Chondrocyte (in vitro differentiated cells): ENCODE measurements at places on chromosomes 6 and 20.

GRCh38 chr20:49339123-49339522 lies 61.3 kb upstream of the ZNFX1 start:
- no peak for DNase-seq

- DNase-seq, result peak; percentile 79
Observed at GRCh38 chr20:64108731-64109681, 1.6 kb upstream of the NPBWR2 start.

DNA sequence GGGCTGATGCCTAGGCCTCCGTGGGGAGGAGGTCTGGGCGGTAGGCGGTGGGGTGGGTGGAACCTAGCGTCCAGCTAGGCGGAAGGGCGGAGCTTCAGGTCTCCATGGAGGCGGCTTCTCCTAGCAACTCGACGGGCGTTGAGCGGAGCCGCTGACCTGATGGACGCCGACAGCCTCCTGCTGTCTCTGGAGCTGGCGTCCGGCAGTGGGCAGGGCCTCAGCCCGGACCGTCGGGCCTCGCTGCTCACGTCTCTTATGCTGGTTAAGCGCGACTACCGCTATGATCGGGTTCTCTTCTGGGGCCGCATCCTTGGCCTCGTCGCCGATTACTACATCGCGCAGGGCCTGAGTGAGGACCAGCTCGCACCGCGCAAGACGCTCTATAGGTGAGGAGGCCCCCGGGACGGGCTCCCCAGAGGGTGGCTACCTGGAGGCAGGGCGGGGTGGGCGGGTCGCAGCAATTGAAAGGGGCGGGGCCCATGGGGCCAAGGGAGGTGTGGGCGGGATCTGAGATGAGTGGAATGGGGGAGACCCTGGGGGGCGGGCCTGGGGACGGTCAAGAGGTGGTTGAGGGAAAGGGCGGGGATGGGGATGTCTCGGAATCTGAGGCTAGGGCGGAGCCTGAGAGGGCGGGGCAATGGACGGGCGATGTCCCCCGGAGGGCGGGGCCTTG lies at the start of gene RSPH9:
Gene RSPH9, plus strand, starts transcription at position 97 of the 673 bp plus-strand sequence. Its CDS starts 63 bp downstream, at position 160.
- no peak for DNase-seq

DNA sequence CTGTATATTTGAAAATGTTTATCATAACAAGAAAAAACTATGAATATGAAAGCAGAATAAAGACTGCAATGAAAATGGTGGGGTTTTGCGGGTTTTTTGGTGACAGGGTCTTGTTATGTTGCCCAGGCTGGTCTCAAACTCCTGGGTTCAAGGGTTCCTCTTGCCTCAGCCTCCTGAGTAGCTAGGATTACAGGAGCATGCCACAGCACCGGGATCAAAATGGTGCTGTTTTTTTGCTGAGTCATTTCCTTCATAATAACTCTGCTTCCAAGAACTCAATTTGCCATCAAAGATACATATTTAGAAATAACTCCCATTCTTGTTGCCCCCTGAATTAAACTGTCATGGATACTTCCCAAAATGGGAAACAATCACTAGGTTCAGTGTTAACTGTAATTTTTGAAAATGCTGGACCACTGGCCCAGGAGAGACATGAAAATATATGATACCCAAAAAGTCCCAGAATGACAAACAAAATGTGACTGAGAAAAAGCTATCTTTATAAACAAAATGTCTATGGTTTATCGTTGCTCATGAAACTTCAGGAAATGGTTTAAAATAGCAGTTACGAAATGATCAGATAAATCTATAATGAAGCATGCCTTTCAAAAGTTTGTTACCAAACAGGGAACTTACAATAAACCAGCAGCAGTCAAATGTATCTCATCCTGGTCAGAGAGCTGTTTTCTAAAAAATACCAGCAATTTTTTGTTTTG lies 32.2 kb downstream of the ILRUN start:
- no peak for DNase-seq

GRCh38 chr6:135995545-135995898 lies 144.0 kb downstream of the PDE7B start:
- no peak for DNase-seq

- DNase-seq, result no peak
Observed at GRCh38 chr6:112833581-112834131, 486.5 kb downstream of the RFPL4B start.

GRCh38 chr6:142913036-142913510 lies 31.9 kb downstream of the HIVEP2 start:
- no peak for DNase-seq

GRCh38 chr6:101088594-101088993 lies 207.5 kb upstream of the ASCC3 start:
- no peak for DNase-seq

GRCh38 chr20:54572665-54573435 lies 97.5 kb downstream of the DOK5 start:
- DNase-seq, result no peak

DNA sequence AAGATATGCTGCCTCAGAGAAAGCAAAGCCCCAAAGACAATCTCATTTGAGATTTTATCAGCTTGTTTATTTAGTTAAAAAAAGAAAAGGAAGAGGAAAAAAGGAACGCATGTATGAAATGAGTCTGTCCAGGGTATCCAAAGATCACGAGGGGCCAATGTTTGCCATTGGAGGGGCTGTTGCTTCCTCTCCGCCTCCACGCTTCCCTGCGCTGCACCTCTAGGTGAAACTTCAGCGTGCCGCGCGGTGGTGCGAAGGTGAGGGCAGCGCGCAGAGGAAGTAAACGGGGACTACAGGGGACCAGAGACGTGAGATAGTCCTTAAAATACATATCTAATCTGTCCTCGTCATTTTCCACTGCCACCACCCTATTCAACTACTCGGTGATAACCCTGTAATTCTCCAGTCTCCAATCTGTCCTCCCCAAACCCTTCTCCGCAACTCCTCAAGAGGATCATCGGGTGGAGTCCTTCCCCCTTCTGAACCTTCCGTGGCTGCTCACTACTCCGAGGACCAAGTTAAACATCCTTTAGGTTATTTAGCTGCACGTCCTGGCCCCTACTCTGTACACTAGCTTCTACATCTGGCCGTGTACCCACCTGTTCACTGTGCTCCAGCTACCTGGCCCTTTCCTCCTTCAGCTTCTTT lies 1.1 kb upstream of the DCBLD1 start:
- DNase-seq, result no peak

GRCh38 chr6:11921751-11922150 lies 90.4 kb upstream of the HIVEP1 start:
- DNase-seq, result no peak

- no peak for DNase-seq
Observed at GRCh38 chr6:137866200-137866913, 702 bp upstream of the TNFAIP3 start.

- no peak for DNase-seq
Observed at GRCh38 chr6:157405986-157406385, 25.0 kb downstream of the ZDHHC14 start.

GRCh38 chr20:21564127-21564773 lies 50.4 kb upstream of the NKX2-2 start:
- no peak for DNase-seq

DNA sequence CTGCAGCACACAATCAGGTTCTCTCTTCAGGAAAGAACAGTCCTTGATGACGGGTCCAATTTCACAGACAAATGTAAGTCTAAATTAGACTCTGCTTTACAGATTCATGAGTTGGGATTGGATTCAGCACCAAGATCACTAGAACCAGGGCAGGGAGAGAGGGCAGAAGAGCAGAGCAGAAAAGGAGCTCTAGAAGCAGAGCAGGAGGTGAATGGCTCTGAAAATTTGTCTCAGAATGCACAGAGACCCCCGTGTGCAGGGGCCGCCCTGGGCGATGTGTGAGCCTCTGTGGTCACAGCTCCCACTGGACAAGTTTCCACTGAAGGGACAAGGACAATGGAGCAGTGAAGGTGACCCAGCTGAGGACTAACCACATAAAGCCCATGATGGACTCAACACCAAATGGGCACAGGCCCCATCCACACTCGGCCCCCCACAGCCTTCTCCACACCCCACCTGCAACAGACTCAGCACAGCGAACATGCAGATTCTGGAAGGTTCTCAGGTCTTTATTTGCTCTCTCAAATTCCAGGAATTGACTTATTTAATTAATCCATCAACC lies 3.5 kb downstream of the HLA-B start:
- no peak for DNase-seq

- no peak for DNase-seq
Observed at GRCh38 chr6:28537065-28537464, 11.4 kb downstream of the GPX5 start.

DNA sequence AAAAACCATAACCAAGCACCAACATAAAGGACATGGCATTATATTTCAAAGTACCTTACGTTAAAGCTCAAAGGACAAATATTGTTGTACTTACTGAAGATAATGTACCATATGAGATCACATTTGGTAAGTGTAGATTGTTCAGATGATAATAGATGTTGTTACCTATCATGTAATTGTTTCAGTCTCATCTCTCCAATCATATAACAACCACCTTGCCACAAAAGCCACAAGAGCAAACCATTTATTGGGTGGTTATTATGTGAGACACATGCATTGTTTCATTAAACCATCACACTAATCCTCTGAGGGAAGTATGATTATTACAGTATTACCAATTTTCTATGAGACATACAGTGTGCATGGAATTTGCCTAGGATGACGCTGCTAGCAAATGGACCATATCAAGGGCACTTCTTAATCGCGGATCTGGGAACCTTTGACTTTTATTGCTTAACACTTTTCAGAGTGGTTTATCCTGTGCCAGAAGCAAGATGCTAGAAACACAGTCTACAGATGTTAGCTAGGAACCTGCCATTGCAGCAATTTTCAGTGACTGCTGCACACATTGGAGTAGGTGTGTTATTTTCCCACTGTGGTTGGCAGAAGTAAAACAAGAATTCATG lies 149.8 kb upstream of the AKIRIN2 start:
- no peak for DNase-seq

DNA sequence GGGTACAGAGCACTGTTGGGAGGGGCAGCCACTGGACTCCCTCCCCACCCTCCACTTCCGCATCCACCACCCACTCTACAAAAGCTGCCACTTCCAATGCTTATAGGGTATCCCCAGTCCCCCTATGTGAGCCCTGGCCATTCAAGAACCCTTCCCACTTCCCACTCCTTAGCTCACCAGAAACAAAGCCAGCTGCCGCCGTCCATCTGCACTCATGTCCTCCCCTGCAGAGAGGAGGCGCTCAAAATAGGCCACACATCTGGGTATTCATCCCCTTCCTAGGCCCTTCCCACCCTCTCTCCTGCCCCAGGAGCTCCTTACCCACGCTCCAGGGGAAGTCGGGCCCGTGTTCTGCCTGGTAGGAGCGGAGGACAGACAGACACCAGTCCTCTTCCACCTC lies 6.5 kb upstream of the LY6G5C start:
- no peak for DNase-seq

DNA sequence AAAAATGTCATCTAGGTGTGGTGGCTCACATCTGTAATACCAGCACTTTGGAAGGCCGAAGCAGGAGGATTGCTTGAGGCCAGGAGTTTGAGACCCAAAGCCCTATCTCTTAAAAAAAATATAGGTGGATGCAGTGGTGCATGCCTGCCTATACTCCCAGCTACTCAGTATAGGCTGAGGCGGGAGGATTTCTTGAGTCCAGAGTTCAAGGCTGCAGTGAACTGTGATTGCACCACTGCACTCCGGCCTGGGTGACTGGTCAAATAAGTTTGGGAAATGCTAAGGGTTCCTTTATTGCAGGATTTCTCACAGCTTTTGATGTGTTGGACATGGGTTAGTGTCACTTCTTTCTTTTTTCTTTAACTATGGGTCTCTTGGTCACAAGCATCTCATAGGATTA lies 261.3 kb downstream of the PLCB1 start:
- no peak for DNase-seq

DNA sequence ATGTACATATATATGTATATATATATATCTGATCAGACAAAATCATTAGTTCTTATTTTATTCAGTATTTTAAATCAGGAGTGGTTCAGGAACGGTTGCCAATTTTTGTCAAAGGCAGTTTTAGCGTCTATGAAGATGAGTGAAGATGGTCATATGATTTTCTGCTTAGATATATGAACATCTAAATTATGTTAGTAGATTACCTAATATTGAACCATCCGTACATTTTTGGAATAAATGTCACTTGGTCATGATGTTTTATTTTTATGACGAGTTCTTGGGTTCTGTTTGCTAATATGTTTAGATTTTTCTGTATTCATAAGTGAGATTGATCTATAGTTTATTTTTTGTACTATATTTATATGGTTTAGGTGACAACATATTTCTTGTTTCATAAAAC lies 3.3 kb downstream of the TMEM244 start:
- no peak for DNase-seq

GRCh38 chr6:33672808-33673207 lies 38.7 kb downstream of the UQCC2 start:
- DNase-seq, result no peak

- DNase-seq, result no peak
Observed at GRCh38 chr6:2560140-2560818, 190.4 kb downstream of the MYLK4 start.

DNA sequence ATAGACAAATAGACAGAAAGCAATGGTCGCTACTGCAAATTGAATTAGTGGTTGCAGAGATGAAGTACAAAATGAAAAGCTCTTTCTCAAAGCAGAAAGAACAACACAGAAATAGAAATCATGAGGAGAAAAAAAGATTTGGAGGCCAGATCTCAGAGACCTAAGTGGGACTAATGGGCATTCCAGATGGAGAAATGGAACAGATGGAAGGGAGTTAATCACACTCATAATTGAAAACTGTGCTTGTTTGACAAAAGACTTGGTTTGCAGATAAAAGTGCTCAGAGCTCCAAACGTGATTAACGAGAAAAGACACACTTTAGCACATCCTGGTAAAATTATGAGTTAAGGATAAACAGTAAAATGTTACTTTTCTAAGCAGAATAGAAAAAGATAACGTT lies 58.1 kb upstream of the SNRPB2 start:
- DNase-seq, result no peak

DNA sequence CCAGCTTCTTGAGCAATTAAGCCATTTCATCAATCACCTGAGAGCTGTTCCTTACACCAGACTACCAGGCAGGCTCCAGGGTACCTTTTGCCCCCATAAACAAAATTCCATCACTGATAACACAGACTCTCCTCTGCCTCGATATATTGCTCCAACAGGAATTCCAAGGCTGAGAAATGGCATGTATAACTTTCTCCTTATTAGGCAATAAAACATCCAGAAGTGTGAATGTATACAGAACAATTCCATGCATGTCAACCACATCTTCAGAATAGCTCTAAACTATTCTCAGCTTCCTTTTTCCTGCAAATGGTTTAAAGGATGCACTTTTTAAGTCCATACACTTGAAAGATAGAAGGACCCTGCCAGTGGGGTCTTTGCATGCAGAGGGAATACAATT lies 73.8 kb downstream of the EDN3 start:
- DNase-seq, result no peak

GRCh38 chr6:36547646-36548400 lies 544 bp upstream of the STK38 start:
- peak; percentile 32 for DNase-seq

DNA sequence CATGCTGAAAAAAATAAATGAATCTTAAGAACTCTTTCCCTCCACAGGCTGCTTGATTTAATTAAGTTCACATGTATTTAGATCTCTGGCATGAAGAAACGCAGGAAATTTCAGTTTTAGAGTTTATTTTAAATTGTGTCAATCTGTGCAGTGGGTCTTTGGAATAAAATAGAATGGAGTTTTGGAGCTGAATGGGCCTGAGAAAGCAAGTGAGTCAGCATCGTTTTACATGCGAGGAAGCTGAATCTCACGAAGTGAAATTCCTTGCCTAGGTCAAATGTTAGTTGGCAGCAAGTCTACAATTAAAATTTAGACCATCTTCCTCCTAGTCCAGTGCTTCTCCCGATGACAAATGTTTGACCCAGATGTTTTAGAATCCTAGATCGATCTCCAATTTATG lies 22.4 kb downstream of the MAP7 start:
- DNase-seq, result no peak

GRCh38 chr6:97312241-97312640 lies 29.2 kb upstream of the MMS22L start:
- no peak for DNase-seq

GRCh38 chr20:40954521-40955165 lies 74.0 kb upstream of the TOP1 start:
- DNase-seq, result no peak
